Activated T-cell treated with anti-CD3 and anti-CD28 coated beads for 48 hours (primary cell): ENCODE measurements at places on chromosomes 6 and 20.

- DNase-seq = no peak
Measured at GRCh38 chr6:27911956-27912446, at the start of gene OR2B2. OR2B2 (minus strand) TSS chr6:27912396; CDS start chr6:27912319, 77 bp downstream.

DNA sequence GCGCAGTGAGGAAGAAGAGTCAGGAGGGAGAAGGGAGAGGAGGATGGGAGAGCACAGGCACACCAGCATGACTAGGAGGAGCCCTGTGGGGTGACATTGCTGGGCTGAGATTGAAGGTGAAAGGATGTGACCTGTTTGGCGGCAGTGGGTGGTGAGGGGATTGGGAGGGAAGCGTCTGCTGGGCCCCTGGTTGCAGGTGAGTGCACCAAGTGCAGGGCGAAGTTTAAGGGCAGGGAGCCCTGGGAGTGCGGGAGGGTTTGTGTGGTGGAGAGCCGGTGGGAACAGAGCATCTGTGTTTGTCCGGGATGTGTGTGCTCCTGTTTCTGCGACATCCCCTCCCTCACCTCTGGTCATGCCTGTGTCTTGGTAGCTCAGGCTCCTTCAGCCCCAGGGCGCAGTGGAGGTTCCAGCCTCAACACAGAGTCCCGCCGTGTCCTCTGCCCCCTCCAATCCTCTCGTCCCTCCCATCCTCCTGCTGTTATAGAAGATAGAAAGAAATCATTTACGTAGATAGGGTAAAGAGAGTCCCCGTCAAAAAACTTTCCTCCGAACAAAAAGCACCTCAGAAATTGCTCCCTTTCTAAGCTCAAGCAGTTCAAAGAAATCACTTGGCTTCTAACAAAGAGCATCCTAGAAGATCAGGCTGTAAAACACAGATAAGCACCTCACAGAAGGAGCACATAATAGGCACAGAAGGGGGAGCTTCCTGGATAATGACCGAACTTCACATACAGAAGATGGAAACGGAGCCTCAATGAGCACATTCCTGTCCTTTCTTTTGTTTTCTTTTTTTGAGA is 25.0 kb downstream of the ULBP1 start:
- DNase-seq = no peak

DNA sequence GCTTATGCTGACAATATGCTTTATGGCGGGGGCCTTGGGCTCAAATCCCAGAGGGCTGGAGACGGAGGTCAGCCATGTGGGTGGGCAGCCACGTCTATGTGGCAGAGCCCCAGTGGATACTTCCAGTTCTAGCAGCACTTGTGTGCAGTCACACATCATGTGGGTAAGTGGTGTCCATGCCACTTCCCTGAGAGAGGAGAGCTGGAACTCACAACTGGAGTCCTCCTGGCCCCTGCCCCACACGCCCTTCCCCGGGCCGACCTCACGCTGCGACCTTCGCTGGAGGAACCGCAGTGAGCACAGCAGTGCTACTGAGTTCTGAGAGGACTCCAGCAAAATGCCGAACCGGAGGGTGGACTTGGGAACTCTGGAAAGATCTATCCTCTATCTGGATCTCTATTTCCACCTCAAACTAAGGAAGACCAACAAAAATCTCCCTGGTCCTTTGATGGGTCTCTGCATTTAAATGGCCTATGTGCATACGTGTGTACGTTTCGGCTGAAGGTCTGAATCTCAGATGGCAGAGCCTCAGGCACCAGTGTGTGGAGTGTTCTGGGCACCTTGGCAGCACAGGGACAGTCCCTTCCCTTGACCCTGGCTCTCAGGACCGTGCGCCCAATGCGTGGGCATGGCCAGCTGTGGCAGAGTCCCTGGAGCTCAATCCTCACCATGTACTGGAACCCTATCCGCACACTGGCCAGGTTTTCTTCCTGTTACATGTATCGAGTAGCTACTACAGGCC is 55.4 kb downstream of the GNAS-AS1 start:
- DNase-seq = no peak

GRCh38 chr6:127868338-127868737 is 32.5 kb downstream of the THEMIS start:
- no peak for DNase-seq

- no peak for DNase-seq
Measured at GRCh38 chr6:113830140-113830539, 27.0 kb upstream of the MARCKS start.

DNA sequence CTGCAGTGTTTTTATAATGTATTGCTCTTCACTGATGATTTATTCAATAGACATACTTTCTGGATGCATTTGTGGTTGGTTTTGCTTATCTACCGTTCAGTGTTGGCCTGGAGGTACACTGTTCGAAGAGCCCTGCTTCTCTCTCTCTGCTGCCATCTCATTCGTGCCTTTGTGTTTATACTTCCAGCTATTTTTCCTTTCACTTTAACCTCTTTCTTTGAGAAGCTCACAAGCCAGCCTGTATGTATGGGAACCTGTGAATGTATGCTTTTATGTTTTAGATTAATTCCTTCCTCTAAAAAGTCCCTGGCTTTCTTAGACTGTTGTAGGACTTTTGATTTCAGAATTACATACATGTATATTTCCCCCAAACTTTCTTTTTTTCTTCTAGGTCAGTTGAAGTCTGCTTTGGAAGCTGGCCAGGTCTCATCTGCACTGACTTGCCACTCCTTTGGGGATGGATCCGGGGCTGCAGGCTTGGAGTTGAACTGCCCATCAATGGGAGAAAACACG is 83.0 kb downstream of the SCAND1 start:
- no peak for DNase-seq

- DNase-seq = no peak
Measured at GRCh38 chr6:166764473-166765233, 137.6 kb upstream of the RPS6KA2 start.

GRCh38 chr6:153051801-153052200 is 49.3 kb upstream of the MTRF1L start:
- DNase-seq = no peak

DNA sequence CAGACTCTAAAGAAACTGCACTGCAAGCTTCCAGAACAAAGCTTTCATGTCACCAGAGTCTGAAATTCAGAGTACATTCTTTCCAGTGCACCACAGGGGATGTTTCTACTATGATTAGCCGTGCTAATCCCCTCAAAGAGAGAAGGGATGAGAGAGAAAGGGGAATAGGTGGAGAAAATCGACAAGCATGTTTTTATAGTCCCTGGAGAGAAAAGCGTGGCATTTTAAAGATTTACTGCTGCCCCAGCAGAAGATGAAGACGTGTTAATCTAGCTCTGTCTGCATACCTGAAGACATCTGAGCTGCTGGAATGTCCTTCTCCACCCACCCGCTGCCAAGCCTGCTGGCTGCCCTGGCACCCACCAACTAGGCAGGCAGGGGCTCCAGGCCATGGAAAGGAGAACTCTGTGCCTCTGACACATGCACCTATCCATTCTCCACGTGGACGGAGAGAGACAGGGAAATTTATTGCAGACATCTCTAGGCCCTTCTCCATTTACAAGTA is 4.1 kb downstream of the MYLK4 start:
- DNase-seq = no peak

DNA sequence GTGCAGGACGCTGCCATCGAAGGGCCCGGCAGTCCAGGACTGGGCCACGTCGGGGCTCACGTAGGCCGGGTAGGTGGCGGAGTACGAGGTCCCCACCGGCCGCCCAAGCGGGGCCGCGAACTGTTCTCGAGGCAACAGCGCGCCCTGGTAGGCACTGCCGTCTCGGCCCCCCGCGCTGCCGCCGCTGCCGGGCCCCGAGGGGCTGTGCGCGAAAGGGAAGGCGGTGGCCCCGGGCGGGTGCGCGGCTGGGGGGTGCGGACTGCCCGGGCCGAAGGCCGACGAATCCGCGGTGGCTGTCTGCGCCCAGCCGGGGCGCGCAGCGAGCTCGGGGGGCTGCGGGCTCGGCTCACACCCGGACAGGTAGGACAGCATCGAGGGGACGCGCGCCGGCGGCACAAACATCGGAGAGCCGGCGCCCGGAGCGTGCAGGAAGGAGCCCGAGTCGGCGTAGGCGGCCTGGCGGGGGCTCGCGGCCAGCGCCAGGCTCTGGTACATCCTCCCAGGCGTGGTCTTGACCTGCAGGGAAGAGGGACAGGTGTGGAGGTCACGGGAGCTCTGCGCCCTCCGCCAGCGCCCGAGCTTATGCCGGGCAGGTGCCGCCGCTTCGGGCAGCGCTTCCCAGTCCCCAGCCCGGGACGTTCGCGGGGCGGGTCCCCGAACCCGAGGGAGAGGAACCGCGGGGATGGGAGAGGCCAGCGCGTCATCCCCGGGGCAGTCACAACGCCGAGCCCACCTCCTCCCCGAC is 596 bp downstream of the GATA5 start:
- no peak for DNase-seq

DNA sequence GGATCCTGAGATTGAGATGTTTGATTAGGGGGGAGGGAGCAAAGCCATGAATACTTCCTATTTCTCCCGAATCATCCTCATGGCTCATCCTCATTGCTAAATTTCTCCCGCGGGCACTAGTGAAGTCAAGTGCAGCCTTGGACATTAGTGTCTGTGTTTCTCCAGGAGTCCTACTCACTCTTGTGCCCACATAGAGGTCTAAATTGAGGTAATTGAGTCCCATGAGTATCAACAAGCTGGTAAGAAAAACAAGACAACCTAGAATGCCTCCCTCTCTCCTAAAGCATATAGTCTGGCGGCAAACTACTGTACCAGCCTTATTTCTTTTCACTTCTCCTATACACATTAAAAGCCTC is 420 bp downstream of the CENPQ start:
- DNase-seq = no peak

DNA sequence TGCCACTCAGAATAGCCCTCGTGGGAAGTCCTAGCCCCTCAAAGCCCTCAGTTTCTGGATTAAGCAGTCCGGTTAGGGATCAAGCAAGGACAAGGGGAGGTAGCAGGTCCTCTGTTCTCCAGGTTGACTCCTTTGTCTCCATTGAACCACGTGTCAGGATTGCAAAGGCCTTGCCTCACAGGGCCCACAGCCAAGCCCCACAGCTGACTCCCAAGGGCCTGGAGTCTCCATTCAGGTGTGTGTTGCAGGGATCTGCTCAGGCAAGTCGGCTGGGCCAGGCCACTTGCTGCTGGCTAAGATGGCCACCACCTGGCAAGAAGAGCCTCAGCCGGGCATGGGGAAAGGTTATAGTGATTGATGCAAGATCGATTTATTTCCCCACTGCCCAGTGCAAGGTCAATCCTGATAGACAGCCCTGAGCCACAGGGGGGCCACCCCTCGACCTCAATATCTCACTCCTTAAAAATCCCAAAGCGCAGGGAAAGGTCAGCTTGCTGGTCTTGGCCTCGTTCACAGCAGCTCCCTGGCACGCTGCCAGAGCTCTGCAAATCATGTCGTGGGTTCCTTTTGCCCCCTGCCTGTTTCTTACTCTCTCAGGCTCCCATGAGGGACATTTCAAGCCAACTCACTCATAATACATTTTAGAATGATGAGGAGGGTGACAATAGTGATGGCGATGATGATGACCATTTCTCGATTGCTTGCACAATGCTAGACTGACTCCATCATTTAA is 75.9 kb downstream of the EDN3 start:
- no peak for DNase-seq

GRCh38 chr20:8133851-8134451 is 1.9 kb downstream of the PLCB1 start:
- DNase-seq = no peak

- no peak for DNase-seq
Measured at GRCh38 chr6:99490608-99491007, 24.6 kb downstream of the USP45 start.

DNA sequence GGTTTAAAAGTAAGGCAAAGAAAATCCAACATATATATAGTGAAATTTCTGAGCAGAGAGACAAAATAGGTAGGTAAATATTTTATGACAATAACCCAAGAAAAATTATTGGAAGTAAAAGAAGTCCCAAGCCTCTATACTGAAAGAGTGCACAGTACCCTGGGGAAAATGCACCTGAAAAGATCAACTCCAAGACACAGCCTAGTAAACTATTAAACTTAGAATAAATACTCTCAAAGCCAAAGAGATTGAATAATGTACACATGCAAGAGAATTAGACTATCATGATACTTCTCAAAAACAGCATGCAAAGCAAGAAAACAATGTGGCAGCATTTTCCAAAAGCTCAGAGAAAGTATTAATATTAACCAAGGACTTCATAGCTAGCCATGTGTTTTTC is 676.8 kb upstream of the CHD6 start:
- no peak for DNase-seq

GRCh38 chr6:7201732-7202541 is 94.2 kb downstream of the RREB1 start:
- peak; percentile 12 for DNase-seq

GRCh38 chr6:151075005-151075404 is 164.8 kb upstream of the AKAP12 start:
- DNase-seq = no peak

DNA sequence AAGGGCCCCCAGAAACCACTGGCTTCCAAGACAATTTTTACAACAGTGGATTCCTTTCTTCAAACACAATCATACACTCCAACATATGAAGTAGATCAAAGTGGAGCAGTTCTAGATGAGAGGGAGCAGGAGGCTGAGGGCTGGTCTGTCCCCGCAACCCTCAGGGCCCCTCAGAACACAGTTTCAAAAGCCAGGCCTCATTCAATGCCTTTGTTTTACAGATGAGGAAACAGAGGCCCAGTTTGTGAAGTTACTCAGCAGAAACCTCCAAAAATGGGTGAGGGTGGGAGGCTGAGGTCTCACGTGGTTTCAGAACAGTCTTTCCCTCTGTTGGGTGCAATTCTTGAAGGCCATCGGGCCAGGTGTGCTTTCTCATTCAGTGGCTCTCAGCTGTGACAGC is 134.9 kb downstream of the SCML4 start:
- no peak for DNase-seq

DNA sequence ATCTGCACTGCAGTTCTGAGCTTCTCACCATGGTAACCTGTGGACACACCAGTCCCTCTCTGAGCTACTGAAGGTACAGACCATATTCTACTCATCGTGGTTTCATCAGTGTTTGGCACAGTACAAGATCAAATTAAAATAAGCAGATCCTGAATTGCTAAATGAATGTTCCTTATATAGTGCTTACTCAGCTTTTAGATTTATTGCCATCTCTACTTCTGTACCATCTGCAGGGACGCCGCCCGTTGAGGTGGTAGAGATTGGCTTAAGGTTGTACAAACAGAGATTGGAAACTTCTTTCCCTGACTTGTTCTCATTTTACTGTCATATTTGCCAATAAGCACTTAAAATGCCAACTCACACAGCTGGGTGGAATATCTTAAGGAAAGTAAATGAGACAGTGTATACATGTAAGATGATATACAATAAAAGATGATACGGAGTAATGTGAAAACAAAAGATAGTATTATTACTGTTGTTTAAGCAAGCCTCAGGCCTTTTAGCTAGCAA is 223.4 kb upstream of the FOXQ1 start:
- no peak for DNase-seq

DNA sequence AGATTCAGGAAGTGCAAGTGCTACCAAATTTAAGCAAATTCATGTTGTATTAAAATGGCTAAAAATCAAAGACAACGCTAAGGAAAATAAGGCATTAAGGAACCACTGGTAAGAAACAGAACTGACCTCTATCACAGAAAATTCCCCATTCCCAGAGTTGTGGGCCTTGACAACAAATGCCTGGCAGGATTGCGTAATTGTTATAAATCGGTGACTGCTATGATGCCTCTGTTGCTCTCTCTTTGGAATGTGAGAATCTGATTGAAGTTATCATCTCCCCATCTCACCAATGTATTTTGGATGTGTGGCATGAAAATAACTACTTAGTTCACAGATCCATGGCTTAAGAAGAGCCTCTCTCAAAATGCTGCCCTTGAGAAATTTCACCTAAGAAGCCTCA is 257.3 kb downstream of the OGFRL1 start:
- DNase-seq = no peak
